ENCODE measurements at places on chromosomes 1 and 21.
A peak's percentile ranks its signal among the peaks of the same experiment; 100 is the strongest.

DNA sequence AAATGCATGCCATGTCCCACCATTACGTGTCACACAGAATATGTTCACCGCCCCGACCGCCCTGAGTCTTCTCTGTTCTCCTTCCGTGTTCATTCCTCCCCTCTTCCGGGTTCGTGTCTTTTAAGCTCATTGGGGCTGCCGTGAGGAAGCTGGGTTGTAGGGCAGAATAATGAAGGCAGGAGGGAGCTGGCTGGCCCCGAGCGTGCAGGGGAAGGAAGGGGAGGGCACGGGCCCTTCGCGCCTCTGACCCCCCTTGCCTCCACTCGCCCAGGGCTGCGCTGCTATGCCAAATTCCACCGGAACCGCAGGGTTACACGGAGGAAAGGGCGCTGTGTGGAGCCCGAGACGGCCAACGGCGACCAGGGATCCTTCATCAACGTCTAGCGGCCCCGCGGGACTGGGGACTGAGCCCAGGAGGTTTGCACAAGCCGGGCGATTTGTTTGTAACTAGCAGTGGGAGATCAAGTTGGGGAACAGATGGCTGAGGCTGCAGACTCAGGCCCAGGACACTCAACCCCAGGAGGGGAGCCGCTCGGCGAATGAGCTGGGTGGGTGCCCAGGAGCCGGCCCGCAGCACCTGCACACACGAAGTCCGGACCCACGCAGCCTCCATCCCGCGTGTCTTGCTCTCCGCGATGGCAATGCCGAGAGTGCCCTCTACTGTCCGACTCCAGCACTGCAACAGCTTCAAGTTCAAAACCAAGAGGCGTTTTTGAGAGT, 16.5 kb upstream of the AGTRAP start:
- peak; percentile 87 for DNase-seq

- no peak for DNase-seq
Observed at GRCh38 chr1:216464489-216464888, 41.2 kb upstream of the USH2A start.

DNA sequence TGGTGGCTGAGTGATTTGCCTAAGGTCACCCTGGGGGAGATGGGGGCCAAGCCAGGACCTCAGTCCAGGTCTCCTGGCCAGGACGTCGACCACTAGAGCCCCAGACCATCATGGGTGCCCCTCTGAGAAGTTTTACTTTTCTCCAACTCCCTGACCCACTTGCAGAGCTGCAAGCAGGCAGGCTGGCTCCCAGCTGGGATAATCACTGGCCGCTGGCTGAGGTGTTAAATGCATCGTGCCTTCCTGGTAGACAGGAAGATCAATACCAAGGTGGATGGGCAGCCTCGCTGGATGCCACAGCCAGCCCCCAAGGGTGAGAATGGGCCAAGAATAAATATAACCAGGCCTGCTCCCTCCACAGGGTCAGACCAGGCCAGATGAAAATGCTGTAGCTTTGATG, 106.2 kb downstream of the EPHB2 start:
- DNase-seq: no peak

- no peak for DNase-seq
Observed at GRCh38 chr1:228342627-228343190, 63.9 kb downstream of the TRIM11 start.

GRCh38 chr1:1989789-1990188, 13.8 kb downstream of the CFAP74 start:
- DNase-seq: no peak

DNA sequence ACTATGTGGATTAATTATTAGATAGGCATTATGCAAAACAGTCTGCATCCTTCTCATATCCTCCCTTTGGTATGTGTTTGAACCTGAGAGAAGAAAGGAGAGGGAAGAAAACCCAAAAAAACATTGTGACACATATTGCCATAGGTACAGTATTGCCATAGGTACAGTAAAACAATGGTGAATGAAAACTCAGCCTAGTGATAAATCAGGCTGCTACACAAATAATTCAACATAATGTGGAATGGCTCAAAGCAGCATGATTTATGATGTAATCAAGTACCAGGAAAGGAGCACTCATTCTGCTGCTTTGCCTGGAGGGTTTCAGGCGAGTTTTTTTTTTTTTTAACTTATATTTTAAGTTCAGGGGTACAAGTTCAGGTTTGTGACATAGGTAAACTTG, 213.9 kb upstream of the LYPLAL1 start:
- no peak for DNase-seq

- DNase-seq: no peak
Observed at GRCh38 chr1:203175237-203175826, at the start of gene MYBPH. Gene MYBPH (minus strand): TSS chr1:203175826. CDS start chr1:203175755, 71 bp downstream.

GRCh38 chr1:43861337-43861736, 72.3 kb upstream of the ARTN start:
- no peak for DNase-seq

DNA sequence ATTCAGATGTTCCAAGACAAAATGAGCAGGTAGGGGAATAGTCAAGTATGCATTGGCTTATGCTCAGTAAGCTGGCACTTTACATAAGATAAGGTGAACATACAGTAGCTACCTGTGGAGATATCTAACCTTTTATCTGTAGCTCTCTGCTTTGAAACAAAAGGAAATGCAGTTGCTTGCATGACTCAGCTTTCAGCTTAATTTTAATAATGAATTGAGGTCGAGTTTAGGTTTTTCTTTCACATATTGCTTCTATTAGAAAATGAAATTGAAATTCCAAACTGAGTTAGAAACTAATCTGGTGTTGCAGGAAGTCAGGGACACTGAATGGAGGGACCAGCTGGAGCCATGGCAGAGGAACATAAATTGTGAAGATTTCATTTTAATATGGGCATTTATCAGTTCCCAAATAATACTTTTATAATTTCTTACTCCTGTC, 8.3 kb downstream of the FRRS1 start:
- no peak for DNase-seq

- no peak for DNase-seq
Observed at GRCh38 chr1:55427606-55428005, 212.4 kb upstream of the USP24 start.

DNA sequence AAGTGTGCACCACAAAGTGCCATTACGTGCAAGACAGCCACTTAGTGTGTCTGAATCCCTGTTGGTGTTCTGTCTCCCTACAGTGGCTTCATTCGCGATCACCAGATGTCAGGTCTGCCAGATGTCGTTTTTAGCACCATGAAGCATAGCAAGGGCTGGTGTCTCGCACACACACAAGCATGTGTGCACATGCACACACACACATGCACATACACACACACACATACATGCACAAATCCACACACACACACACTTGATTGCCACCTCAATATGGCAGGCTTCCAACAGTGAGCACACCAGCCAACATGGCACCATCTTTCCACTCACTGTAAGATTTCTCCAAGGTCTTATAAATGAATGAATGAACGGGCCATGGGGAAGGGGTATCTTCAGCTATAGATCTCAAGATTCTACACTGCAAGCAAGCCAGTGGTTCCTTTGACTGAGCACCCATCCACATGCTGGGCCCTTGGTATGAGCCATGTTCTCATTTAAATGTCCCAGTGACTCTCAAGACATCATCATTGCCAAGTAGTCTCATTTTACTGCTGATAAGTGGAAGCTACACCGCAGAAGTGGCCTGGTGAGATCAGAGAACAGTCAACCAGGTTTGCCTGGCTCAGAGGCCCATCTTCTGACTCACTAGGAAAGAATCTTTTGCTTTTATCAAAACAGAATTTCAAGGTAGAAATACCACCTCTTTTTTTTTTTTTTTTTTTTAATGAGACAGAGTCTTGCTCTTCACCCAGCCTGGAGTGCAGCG, 84.9 kb downstream of the SIM2 start:
- no peak for DNase-seq

- no peak for DNase-seq
Observed at GRCh38 chr1:228207381-228207810, 448 bp upstream of the OBSCN start.

GRCh38 chr1:50155541-50155940, 46.8 kb downstream of the ELAVL4 start:
- DNase-seq: no peak

GRCh38 chr1:40315239-40315794, 1.8 kb downstream of the COL9A2 start:
- DNase-seq: peak; percentile 86

DNA sequence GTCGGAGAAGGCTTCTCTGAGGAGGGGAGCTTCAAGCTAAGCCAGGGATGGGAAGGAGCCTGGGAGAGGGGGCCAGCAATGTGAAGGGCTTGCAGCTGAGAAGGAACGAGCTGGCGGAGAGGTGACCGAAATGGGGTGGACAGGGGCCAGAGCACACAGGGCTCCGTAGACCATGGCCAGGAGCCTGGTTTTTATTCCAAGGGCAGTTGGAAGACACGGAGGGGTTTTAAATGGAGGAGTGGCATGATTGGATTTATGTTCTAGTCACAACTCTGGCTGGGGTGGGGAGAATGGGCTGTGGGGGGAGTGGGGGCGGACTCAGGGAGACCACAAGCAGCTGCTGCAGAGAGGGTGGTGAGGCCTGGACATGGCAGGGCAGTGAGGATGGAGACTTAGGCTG, 5.1 kb upstream of the EPS8L3 start:
- peak; percentile 0 for DNase-seq

- DNase-seq: no peak
Observed at GRCh38 chr1:17359031-17359430, 13.0 kb upstream of the PADI6 start.

GRCh38 chr1:171819946-171820345, 21.4 kb upstream of the DNM3 start:
- DNase-seq: no peak

DNA sequence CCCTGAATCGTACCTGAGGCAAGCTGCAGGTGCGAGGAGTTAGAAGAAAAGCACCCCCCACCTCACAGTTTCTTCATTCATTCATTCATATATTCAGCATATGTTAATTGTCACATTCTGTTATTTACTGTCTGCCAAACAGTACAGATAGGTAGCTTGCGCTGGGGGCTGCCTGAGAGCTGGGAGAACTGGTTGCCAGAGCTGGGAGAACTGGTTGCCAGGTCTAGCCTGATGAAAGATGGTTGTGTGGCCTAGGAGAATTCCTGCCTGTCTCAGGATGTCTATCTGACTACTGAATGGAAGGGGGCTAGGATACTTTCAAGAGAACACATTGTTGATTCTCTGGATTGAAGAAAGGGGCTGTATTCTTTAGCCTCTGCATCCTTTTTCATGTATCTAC, 225.9 kb upstream of the POU3F1 start:
- DNase-seq: no peak

DNA sequence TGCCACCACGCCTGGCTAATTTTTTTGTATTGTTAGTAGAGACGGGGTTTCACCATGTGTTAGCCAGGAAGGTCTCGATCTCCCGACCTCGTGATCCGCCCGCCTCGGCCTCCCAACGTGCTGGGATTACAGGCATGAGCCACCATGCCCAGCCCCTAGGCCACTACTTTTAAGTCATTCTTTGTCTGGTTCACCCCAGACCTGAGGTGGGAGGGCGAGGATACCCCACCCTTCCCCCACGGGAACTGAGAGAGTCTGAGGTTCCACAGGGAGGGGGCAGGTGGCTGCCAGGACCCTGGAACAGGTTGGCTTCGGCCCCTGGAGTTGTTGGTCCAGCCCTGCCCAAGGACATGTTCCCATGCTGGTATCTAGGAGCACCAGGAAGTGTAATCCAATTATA, 7.7 kb upstream of the SDC3 start:
- DNase-seq: no peak

All from activated naive CD4-positive, alpha-beta T cell treated with anti-CD3 and anti-CD28 coated beads, Interleukin-2, amount 50 U/mL, for 16 hours (primary cell).